ENCODE measurements at places on chromosomes 13 and 19.
A peak's percentile ranks its signal among the peaks of the same experiment; 100 is the strongest.

DNA sequence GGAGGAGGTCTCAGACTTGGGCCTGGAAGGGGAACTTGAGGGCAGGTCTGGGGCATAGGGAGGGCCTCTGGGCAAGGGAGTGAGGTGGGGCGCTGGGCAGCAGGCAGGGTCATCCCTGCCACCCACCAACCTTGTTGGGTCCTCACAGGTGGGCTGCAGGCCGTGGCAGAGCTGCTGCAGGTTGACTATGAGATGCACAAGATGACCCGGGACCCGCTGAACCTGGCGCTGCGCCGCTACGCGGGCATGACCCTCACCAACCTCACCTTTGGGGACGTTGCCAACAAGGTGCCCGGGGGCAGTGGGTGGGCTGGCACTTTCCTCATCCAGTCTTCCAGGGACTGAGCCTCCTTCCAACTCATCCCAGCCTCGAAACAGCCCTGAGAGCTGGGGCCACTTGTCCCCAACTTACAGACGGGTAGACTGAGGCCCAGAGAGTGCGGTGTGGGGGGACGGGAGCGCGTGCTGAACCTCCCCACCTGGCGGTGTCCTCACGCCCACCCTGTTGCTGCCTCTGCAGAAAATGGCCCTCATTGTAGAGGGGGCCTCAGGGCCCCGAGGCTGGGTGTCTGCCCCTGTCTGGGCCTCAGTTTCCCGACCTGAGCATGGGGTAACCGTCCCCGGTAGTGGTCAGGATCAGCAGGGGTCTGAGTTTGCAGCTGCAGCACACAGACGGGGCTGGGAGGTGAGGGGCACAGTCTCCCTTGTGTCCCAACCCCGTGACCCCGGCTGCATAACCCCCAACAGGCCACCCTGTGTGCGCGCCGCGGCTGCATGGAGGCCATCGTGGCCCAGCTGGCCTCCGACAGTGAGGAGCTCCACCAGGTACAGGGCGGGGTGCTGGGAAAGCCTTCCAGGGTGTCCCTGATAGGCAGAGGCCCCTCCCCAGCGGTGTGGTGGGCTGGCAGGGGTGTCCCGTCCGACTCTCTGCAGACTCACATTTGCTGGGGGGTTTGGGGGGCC, 10.4 kb downstream of the APC2 start:
- no peak overlapping the region for H3K27ac ChIP-seq
- DNase-seq = no peak
- peaks cover 8% of the 10 kb centered on the region for H3K4me1 ChIP-seq
- no peaks in the 10 kb centered on the region for H3K36me3 ChIP-seq
- peaks cover 18% of the 10 kb centered on the region for H3K27me3 ChIP-seq

DNA sequence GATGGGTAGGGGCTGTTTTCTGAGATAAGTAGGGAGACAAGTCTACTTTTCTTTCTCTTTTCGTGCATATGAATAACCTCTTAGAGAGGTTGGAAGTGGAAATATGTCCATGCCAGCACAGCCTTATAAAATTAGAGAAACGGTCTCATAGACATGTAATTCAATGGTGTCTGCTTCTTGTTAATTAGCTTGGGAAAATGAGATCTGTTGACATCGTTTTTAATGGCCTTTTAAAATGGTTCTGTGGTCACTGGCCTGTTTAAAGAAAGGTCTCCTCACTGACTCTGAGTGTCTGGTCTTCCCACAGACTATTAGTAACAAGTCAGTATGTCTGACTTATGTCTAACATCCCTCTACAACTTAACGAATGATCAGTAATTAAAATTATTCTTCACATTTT, 487.1 kb downstream of the SLITRK6 start:
- H3K4me3 ChIP-seq = no peak overlapping the region
- H3K36me3 ChIP-seq = no peaks in the 10 kb centered on the region
- H3K4me1 ChIP-seq = no peaks in the 10 kb centered on the region
- H3K27ac ChIP-seq = no peak overlapping the region

DNA sequence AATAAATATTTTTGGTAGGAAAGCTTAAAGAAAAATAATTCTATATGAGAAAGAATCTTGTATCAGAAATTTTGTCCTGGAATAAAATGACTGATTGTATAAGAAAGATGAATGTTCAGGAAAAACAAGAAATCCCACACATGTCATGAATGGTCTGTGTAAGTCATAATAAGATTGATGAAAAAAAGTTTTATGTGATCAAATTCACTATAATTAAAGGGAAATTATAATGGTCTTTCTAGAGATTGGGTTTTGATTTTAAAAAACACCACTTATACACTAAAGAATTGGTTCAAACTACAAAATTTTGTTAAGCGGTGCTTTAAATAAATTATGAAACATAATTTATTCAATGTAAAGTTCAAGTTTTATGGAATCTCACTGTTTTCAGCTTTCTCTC, 7.2 kb upstream of the ZNF841 start:
- peaks cover 21% of the 10 kb centered on the region for H3K36me3 ChIP-seq
- H3K4me3 ChIP-seq = no peak overlapping the region
- H3K27ac ChIP-seq = no peak overlapping the region
- no peaks in the 10 kb centered on the region for H3K27me3 ChIP-seq

- peaks cover 21% of the 10 kb centered on the region for H3K4me1 ChIP-seq
- H3K4me3 ChIP-seq = no peak overlapping the region
- no peak overlapping the region for H3K27ac ChIP-seq
- H3K27me3 ChIP-seq = peaks cover 39% of the 10 kb centered on the region
These were observed 6.1 kb downstream of the NXNL1 start for GRCh38 chr19:17454576-17455071.

DNA sequence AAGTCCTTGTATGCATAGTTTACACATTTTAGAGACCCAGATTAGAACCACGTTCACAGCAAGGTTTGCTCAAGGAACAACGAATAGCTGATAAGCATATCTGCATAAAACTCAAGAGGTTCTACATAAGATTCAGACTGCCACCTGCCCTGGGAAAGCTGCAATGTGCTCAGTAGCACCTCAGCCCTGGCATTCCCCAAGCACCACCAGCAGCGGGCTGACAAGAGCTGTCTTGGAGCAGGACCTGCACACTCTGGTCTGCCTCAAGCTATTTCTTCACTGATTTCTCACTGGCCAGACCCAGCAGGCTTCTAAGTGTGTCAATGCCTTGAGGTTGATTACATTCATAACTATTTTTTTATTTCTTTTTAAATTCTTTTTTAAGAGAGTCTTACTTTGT, 65.8 kb upstream of the UQCRFS1 start:
- H3K4me1 ChIP-seq = peaks cover 10% of the 10 kb centered on the region
- H3K36me3 ChIP-seq = no peaks in the 10 kb centered on the region
- H3K27me3 ChIP-seq = peaks cover 20% of the 10 kb centered on the region
- no peak overlapping the region for H3K4me3 ChIP-seq
- no peak overlapping the region for H3K27ac ChIP-seq
- no peak for DNase-seq

- no peaks in the 10 kb centered on the region for H3K4me1 ChIP-seq
- H3K36me3 ChIP-seq = no peaks in the 10 kb centered on the region
- H3K27me3 ChIP-seq = peaks cover 18% of the 10 kb centered on the region
- no peak overlapping the region for H3K4me3 ChIP-seq
These were observed 202.9 kb downstream of the ATP8A2 start for GRCh38 chr13:25574437-25575411.

GRCh38 chr13:103517066-103517767, 451.0 kb upstream of the SLC10A2 start:
- H3K36me3 ChIP-seq = no peaks in the 10 kb centered on the region
- no peak overlapping the region for H3K4me3 ChIP-seq
- no peak for DNase-seq

GRCh38 chr13:23460309-23460708, 26.8 kb upstream of the SACS start:
- no peaks in the 10 kb centered on the region for H3K4me1 ChIP-seq
- no peak for DNase-seq
- H3K4me3 ChIP-seq = no peak overlapping the region
- no peaks in the 10 kb centered on the region for H3K36me3 ChIP-seq
- H3K27me3 ChIP-seq = no peaks in the 10 kb centered on the region
- no peak overlapping the region for H3K27ac ChIP-seq

DNA sequence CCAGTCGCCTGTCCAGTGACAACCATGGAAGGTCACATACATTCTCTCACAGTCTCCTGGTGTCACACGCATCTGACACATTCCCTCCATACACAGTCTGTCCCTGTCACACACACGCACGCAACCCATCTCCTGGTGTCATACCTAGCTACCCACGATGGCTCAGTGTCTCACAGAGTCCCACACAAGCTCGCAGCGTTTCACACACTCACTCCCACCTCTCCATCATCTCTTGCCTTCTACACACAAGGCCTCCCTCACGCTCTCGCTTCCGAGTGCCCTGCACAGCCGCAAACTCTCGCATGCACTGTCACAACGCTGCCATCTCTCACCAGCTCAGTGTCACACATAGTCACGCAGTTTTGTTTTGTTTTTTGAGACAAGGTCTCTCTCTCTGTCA, 1.2 kb upstream of the GNG8 start:
- no peak overlapping the region for H3K27ac ChIP-seq
- peaks cover 7% of the 10 kb centered on the region for H3K27me3 ChIP-seq
- H3K4me3 ChIP-seq = no peak overlapping the region
- peak; percentile 52 for DNase-seq
- H3K4me1 ChIP-seq = peaks cover 19% of the 10 kb centered on the region

- no peak overlapping the region for H3K4me3 ChIP-seq
- no peaks in the 10 kb centered on the region for H3K36me3 ChIP-seq
- H3K4me1 ChIP-seq = no peaks in the 10 kb centered on the region
- no peak for DNase-seq
- H3K27me3 ChIP-seq = peaks cover 5% of the 10 kb centered on the region
These were observed 27.6 kb downstream of the EDNRB start for GRCh38 chr13:77891041-77891440.

GRCh38 chr19:34816708-34817107, 43.7 kb upstream of the ZNF599 start:
- H3K27ac ChIP-seq = no peak overlapping the region
- H3K4me1 ChIP-seq = no peaks in the 10 kb centered on the region
- H3K27me3 ChIP-seq = no peaks in the 10 kb centered on the region
- peaks cover 8% of the 10 kb centered on the region for H3K36me3 ChIP-seq
- no peak overlapping the region for H3K4me3 ChIP-seq

DNA sequence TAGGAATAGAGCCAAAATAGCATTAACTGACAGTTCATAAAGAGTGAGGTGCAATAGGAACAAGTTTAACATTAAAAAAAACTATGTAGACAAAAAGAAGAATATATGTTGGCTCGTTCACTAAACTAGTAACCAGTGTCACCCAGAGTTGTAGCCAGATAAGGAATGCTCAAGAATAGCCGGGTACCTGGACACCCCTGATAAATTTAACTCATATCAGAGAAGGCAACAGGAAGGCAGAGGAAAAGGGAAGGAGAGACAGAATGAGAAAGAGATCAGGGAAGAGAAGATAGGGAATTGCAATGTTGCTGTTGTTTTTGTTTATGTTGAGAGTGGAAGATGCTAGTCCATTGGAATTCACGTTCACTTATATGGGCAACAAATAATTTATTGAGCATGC, 31.6 kb upstream of the KATNAL1 start:
- no peak overlapping the region for H3K4me3 ChIP-seq
- no peak overlapping the region for H3K27ac ChIP-seq
- H3K4me1 ChIP-seq = peaks cover 8% of the 10 kb centered on the region
- no peaks in the 10 kb centered on the region for H3K27me3 ChIP-seq
- DNase-seq = no peak
- H3K36me3 ChIP-seq = no peaks in the 10 kb centered on the region

- no peak overlapping the region for H3K27ac ChIP-seq
- H3K4me3 ChIP-seq = peak overlapping the region; percentile 69
- peaks cover 5% of the 10 kb centered on the region for H3K4me1 ChIP-seq
- no peaks in the 10 kb centered on the region for H3K36me3 ChIP-seq
These were observed 439 bp downstream of the DZIP1 start for GRCh38 chr13:95643936-95644598.

DNA sequence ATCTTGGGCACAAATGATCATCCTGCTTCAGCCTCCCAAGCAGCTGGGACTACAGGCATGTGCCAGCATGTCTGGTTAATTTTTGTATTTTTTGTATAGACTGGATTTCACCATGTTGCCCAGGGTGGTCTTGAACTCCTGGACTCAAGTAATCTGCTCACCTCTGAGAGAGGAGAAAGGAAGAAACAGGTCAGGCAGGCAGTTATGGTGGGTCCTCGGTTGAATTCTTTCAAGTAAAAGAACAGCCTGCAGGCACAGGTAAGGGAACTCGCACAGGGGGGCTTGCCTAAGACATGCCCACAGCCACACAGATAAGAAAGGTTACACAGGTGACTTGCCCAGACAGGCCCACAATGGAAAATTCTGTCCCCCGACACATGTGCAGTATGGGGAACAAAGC, 34.8 kb upstream of the CYSLTR2 start:
- H3K4me3 ChIP-seq = no peak overlapping the region
- H3K27ac ChIP-seq = no peak overlapping the region
- H3K27me3 ChIP-seq = no peaks in the 10 kb centered on the region
- peaks cover 6% of the 10 kb centered on the region for H3K36me3 ChIP-seq

GRCh38 chr13:78102741-78103140, 184.1 kb upstream of the EDNRB start:
- H3K4me1 ChIP-seq = no peaks in the 10 kb centered on the region
- H3K36me3 ChIP-seq = no peaks in the 10 kb centered on the region
- no peak for DNase-seq
- H3K27ac ChIP-seq = no peak overlapping the region
- no peaks in the 10 kb centered on the region for H3K27me3 ChIP-seq

DNA sequence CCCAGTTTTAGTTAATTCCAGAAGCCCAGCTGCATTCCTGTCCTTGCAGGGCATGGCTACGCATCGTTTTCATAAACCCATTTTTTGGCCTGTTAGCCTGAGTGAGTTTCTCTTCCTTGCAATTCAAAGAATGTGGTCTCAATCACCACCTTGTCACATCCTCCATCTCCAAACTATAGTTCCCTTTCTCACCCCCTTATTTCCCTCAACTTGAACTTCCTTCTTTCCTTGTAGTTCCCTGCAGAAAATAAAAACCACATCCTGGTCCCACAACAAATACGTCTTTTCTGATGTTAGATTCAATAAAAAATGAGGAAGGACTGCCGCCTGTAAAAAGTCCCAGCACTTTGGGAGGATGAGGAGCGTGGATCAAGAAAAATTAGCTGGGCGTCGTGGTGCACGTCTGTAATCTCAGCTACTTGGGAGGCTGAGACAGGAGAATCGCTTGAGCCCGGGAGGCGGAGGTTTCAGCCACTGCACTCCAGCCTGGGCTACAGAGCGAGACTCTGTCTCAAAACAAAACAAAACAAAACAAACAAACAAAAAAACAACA, 13.2 kb downstream of the ADGRE3 start:
- H3K27ac ChIP-seq = no peak overlapping the region
- H3K27me3 ChIP-seq = peaks cover 9% of the 10 kb centered on the region
- no peak overlapping the region for H3K4me3 ChIP-seq
- no peaks in the 10 kb centered on the region for H3K36me3 ChIP-seq

- H3K4me1 ChIP-seq = no peaks in the 10 kb centered on the region
- no peak for DNase-seq
- no peaks in the 10 kb centered on the region for H3K36me3 ChIP-seq
- H3K4me3 ChIP-seq = no peak overlapping the region
- H3K27me3 ChIP-seq = peaks cover 4% of the 10 kb centered on the region
- H3K27ac ChIP-seq = no peak overlapping the region
These were observed 10.8 kb upstream of the TDRD3 start for GRCh38 chr13:60386250-60386649.

GRCh38 chr19:19256072-19256969, 16.8 kb downstream of the TM6SF2 start:
- peaks cover 10% of the 10 kb centered on the region for H3K4me1 ChIP-seq
- DNase-seq = no peak
- H3K27ac ChIP-seq = no peak overlapping the region
- H3K36me3 ChIP-seq = no peaks in the 10 kb centered on the region
- peaks cover 42% of the 10 kb centered on the region for H3K27me3 ChIP-seq
- no peak overlapping the region for H3K4me3 ChIP-seq

- no peaks in the 10 kb centered on the region for H3K4me1 ChIP-seq
- no peak overlapping the region for H3K4me3 ChIP-seq
- H3K27me3 ChIP-seq = no peaks in the 10 kb centered on the region
- H3K27ac ChIP-seq = no peak overlapping the region
- H3K36me3 ChIP-seq = peaks cover 86% of the 10 kb centered on the region
These were observed 51.7 kb downstream of the ZNF91 start for GRCh38 chr19:23343434-23344010.
